CD4-positive, alpha-beta T cell treated with Interleukin-1 beta for 1 hour (primary cell): ENCODE measurements at places on chromosomes 4 and X.

DNA sequence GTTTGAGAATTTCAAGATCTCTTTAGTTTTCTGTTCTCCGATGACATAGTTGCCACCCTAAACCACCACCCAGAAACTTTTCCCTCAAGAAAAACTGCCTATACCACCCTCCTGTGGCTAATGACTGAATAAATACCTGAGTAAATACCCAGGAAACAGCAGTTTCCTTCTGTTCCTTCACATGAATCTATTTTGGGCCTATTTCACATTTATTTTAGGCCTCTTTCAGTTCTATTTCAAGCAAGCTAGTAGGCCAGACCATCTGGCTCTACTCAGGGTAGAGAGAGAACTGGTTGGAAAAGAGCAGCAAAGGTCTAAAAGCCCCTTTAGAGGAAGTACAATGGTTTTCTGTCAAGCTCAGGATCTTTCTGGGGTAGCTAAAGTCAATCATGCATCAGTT, 23.4 kb downstream of the ARHGEF9 start:
- no peak for DNase-seq

DNA sequence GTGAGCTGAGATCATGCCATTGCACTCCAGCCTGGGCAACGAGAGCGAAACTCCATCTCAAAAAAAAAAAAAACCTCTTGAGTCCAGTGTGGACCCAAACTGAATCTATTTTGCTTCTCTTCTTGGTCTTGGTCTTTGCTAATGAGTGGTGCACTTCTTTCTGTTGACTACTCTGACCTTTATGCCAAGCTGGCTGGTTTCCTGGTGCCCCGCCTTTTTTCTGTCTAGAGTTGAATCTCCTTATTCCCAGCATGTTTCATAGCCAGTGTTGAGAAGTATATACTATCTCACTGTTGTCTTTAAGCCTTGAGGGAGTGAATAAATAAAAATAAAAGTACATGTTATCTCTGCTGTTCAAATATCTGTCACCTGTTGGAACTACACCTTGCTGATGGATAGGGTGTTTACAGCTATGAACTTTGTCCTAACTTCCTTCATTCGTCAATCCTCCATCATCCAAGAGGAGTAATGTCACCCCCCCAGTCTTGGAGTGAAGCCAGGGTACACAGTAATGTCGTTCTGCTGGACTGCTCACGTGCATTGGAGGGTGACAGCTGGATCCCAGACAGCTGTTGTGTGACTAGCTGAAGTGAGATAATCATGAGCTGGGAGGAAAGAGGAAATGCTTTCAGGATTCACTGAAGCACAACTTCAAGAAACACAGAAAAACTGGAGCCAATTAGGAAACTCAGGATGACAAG, 99.3 kb upstream of the PRKG2 start:
- DNase-seq = no peak

DNA sequence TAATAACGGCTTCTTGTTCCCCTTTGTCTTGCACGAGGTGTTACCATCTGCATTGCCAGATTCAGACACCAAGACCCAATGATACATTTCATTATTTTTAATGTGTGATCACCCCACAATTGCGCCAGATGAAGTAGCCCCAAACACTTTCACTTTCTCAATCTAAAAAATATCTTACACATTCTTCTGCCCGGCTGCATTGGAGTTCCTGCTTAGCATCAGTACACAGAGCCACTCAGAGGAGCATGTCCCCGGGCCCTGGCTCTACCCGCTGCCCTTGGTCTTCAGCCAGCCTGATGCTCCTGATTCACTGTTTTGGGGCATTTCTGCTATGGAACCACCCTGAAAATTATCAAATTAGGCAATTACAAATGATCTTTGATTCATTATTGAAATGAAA, 66.0 kb upstream of the TENM3 start:
- no peak for DNase-seq

DNA sequence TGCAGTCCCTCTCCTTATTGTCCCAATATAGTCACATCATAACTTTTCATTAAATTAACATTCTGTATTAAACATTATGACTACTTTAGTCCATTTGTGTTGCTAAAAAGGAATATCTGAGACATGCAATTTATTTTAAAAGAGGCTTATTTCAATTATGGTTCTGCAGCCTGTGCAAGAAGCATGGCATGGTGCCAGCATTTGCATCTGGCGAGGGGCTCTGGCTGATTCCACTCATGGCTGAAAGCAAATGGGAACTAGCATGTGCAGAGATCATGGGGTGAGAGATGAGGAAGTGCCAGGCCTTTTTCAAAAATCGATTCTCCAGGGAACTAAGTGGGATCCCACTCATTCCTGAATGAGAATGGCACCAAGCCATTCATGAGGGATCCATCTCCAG, 476.3 kb upstream of the RPS6KA3 start:
- DNase-seq = no peak

- DNase-seq = no peak
Observed at GRCh38 chr4:53695540-53696463, 104.5 kb upstream of the LNX1 start.

- no peak for DNase-seq
Observed at GRCh38 chr4:68732653-68733466, 62.4 kb upstream of the UGT2B15 start.

DNA sequence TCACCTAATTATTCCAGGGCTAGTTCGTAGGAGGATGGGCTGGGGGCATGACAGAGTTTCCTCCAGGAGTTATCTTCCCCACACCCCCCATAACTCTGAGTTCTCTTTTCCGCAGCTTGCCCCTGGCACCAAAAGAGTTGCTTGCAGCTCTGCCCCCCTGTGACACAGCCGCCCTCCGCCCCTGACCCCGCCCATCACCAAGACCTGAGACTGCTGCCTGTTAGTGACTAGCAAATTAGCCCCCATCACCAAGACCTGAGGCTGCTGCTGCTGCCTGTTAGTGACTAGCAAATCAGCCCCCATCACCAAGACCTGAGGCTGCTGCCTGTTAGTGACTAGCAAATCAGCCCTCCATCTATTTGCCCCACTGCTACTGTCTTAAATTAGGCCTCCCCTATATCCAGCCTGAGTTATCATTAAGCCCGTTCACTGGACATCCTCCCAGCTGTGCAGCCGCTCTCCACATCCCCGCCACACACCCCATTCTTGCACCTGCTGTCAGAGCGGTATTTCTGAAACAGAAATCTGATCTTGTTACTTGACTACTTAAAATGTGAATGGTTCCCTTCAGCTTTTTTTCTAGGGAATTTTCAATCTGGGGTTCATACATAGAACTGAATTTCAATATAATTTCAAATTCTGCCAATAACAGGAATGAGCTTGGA, 1.5 kb upstream of the PAPSS1 start:
- DNase-seq = peak; percentile 48

GRCh38 chr4:2886161-2886560, 42.5 kb downstream of the ADD1 start:
- no peak for DNase-seq

GRCh38 chr4:45183905-45184304, 457.5 kb upstream of the GNPDA2 start:
- no peak for DNase-seq

- DNase-seq = no peak
Observed at GRCh38 chr4:53147711-53148110, 218.2 kb downstream of the SCFD2 start.
